Mammary epithelial cell (primary cell): ENCODE measurements at places on chromosomes 16 and 17. TPM values are rescaled to one million over a fixed set of nuclear protein-coding genes. Genes with fewer than 3 reads are reported as not detected.

Gene TBX21
- polyA plus RNA-seq, result not detected

Gene TNFRSF13B
- not detected for polyA plus RNA-seq

Gene SLC13A2
- not detected for polyA plus RNA-seq

Gene FBXW10B
- polyA plus RNA-seq, result 0.93 TPM

Gene SMARCD2
- polyA plus RNA-seq, result 77.9 TPM

Gene TOX3
- not detected for polyA plus RNA-seq

Gene ACSM2A
- polyA plus RNA-seq, result not detected

Gene TUBG1
- polyA plus RNA-seq, result 245 TPM

DNA sequence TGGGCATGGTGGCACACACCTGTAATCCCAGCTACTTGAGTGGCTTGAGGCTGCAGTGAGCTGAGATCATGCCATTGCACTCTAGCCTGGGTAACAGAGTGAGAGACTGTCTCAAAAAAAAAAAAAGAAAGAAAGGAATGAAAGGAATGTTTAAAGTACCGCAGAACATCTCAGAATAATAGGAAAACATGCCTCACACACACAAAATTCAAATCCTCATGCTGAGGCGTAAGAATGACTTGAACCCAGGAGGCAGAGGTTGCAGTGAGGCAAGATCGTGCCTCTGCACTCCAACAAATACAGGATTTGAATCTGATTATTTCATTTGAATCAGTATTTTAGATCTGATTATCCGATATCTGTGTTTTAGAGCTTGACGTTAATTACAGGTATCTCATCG, 21.3 kb upstream of the GAA start:
- no peak for DNase-seq

DNA sequence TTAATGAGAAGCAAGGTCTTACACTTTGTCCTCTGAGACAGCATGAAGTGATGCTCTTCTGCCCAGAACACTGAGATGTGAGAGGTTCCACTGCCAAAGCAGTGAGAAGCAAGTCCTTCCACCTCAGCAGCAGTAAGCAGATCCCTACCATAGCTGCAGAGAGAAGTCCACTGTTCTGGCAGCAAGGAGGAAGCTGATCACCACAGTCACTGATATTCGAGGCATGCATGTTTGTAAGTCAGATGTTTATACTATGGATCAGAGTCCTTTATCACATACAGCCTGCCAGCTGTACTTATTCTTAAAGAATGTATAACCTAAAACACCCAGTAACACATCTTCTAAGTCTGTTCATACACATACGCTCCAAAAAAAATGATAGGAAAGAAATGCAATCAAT, 18.2 kb upstream of the METTL2A start:
- DNase-seq, result no peak

DNA sequence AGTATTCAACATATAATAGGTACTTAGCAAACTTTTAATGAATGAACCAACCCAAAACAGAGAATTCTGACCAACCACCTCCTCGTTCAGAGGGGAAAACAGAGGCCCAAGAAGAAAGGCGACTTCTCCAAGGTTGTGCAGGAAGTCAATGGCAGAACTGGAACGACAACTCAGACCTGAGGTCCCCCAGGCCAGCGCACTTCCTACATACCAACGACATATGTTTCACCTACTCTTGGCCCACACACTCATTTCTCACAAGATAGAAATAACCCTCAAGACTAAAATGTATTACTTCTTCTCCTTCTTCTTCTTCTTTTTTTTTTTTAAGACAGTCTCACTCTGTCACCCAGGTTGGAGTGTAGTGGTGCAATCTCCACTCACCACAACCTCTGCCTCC, 14.4 kb downstream of the CHCT1 start:
- no peak for DNase-seq

DNA sequence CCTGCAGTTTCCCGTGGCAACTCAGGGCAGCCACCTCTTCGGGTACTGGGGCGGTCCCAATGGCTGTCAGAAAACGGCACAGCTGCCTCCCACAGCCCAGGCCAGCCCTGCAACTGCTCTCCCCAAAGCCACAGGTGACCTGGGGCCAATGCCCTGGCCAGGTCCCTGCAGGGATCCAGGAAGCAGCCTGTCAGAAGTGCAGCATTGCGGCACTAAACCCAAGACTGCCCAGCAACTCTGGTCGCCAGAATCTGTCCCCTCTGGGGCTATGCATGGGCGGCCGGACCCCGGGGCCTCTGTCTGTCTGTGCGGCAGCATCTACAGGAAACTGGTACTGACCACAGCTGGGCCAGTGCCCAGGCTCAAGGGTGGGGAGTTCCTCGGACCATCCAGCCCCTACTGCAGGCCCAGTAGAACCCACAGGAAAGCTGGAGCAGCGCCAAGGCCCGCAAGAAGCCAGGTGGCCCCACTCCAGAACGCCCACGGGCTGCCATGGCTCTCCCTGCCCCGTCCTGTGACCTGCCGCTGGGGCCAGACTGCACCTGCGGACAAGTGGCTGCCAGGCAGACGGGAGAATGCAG, 5.5 kb downstream of the CYBC1 start:
- DNase-seq, result no peak

- no peak for DNase-seq
Measured at GRCh38 chr16:66265556-66266141, 100.8 kb upstream of the CDH5 start.

DNA sequence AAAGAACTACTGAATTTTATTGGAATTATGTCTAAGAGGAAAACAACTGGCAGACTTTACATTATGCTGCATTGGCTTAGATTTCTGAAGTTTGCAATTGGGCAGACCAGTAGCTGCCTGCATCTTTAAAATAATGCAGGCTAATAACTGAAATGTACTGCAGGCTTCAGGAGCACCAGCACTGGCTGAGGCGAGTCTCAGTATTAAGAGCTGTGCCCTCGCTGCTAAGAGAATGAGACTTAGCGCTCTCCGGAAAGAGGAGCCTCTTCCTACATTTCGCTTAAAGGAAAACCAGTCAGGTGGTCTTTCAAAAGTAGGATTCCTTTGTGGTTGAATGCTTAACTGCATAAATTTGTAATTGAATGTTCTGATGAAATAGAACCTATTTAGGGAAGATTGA, 885 bp downstream of the CNTNAP4 start:
- no peak for DNase-seq

DNA sequence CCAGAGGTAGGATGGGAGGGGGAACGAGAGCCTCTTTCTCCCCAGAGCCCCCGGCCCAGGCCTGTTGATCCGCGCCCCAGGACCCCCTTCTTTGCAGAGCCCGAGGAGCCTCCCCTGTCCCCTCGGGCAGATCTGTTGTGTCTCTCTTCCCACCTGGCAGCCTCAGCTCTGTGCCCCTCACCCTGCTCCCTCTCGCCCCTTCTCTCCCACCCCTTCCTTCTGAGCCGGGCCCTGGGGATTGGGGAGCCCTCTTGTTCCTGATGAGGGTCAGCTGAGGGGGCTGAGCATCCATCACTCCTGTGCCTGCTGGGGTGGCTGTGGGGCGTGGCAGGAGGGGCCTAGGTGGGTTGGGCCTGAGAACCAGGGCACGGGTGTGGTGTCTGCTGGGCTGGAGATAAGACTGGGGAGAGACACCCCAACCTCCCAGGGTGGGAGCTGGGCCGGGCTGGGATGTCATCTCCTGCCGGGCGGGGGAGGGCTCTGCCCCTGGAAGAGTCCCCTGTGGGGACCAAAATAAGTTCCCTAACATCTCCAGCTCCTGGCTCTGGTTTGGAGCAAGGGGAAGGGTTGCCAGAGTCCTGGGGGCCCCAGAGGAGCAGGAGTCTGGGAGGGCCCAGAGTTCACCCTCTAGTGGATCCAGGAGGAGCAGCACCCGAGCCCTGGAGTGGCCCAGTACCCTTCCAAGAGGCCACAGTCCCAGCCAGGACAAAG, 65.4 kb downstream of the MRC2 start:
- no peak for DNase-seq

DNA sequence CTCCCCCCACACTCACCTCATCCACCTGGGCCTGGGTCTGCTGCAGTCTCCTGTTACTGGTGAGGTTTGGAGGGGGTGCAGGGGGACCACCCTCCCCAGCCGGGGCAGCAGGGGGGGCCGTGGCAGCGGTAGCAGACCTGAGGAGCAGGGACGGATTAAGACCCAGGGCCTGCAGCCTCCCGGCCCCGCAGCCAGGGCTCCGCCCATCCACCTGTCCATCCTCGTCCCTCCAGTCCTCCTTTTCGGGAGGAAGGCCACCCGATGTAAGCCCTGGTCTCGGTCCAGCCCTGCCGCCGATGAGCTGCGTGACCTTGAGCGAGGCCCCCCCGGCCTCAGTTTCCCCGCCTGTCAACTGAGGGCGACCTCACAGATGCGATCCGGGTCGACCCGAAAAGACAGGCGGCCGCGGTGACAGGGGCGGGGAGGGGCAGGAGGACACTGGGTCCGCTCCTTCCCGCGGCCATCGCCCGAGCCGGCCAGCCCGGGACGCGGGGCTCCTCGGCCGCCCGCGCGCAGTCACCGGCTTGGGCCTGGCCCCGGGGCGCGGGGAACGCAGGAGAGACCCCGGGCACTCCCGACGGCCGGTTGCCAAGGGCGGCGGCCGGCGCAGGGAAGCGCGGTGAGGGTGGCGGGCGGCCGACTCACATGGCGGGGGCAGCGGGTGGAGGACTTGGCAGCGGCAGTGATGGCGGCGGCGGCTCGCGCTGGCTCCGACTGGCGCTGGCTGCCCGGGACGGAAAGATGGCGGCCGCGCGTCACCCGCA, at the start of gene VAMP2:
Gene VAMP2, minus strand, starts transcription at position 716 of the 764 bp plus-strand sequence. Its CDS starts 69 bp downstream, at position 647.
- peak; percentile 66 for DNase-seq

DNA sequence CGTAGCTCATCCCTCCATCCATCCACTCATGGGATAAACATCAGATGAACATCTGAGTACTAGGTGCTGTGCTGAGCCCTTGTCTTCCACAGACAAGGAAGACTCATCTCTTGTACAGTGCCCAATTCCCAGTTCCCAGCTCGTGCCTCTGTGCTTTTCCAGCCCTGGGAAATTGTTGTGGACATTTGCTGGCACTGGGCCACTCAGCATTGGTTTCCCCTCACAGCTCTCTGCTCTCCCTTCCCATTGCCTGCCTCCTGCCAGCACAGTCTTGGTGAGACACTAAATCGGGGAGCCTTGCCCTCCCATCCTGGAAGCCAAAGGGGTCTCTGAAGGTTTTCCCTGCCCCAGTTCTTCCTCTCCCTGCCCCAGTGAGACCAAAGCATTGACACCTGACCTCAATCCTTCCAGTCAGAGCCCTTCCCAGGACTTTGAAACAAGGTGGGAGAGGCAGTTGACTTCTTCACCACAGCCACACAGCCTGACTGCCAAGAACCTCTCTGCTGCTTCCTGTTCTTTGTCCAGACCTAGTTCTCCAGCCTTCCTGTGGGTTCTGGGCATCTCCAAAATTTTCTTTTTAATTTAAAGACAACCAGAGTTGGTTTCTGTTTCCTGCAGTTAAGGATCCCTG, 50.2 kb downstream of the WSB1 start:
- DNase-seq, result no peak

GRCh38 chr16:53495325-53495724, 7.7 kb downstream of the AKTIP start:
- no peak for DNase-seq

- no peak for DNase-seq
Measured at GRCh38 chr16:12646490-12647274, 157.0 kb downstream of the CPPED1 start.

DNA sequence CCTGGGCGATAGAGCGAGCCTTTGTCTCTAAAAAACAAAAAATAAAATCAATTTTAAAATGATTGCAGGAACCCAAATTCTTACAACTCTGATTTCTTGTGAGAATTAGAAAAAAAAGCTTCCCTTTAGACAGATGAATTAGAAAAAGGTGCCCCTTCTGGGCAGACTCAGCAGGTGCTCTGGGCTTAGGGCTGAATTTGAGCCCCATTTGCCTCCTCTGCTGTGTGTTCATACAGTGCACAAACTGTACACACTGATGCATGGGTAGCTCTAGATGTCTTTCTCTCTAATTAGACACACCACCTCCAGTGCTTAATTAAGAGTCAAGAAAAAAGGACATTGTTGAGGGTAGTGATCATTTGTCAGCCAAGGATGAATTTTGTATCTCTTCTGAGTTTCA, 38.5 kb upstream of the NOL11 start:
- DNase-seq, result no peak

- DNase-seq, result peak; percentile 66
Measured at GRCh38 chr17:37527249-37527851, 37.7 kb downstream of the DUSP14 start.

DNA sequence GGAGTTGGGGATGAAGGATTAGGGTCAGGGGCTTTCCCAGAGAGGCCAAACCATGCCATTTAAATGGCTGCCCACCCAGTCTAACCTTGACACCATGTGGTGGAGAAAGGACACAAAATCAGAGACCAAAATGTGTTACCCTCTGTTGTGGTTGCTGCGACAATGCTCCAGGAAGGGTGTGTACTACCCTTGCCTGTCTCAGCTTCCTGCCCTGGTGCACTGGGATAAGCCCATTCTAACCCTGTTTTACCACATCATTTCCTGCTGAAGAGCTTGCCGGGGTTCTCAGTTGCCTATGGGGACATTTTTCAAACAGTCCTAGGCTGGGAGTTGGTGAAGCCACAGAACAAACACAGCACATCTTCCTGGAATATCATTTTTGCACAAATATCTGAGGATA, 4.9 kb downstream of the OR4D1 start:
- no peak for DNase-seq

- DNase-seq, result no peak
Measured at GRCh38 chr16:58011652-58012051, 10.4 kb downstream of the USB1 start.

DNA sequence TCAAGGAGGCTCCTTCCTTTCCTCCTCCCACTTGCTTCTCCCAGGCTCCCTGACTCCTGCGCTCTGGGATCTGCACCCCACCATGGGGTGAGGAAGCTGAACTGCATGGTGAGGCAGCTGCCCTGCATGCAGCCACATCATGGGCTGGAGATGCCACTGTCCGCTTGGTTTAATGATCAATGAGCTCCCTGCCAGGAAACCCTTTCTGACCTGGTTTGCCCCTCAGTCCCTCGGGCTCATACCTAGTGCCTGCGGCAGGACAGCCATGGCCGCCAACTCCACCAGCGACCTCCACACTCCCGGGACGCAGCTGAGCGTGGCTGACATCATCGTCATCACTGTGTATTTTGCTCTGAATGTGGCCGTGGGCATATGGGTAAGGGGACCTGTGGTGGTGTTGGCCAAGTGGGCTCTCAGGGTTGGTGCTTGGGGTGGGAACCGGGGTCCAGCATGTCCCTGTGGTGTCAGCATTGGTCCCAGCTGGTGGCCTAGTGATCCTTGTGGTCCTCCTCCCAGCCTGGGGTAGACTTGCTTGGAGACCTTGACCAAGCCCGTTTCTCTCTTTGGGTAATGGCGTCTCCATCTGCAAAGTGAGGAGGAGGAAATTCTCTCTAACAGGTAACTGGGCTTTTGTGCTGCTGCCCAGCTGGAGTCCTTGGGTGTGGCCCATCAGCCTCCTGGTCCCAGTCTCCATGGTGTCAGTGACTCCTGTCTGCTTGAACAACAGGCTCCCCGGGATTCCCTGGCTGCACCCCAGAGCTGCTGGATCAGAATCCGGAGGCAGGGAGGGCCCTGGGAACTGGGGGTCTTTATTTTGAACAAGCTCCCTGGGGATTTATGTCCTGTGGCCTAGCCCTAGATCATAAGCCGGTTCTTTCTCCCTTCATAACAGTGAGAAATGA, at the start of gene SLC5A10:
Gene SLC5A10, plus strand, starts transcription at position 225 of the 902 bp plus-strand sequence. Its CDS starts 41 bp downstream, at position 266.
- DNase-seq, result no peak
